ENCODE measurements at places on chromosomes 12 and 14. TPM values are rescaled to one million over a fixed set of nuclear protein-coding genes. Genes with fewer than 3 reads are reported as not detected.
A peak's percentile ranks its signal among the peaks of the same experiment; 100 is the strongest.

GRCh38 chr12:125185740-125186470 is 120.7 kb downstream of the AACS start:
- H3K36me3 ChIP-seq: no peaks in the 10 kb centered on the region
- peak; percentile 44 for DNase-seq
- H3K27me3 ChIP-seq: peaks cover 49% of the 10 kb centered on the region
- no peaks in the 10 kb centered on the region for H3K4me1 ChIP-seq

LRFN5 gene
- 3.6 TPM for total RNA-seq

GRCh38 chr14:87615822-87616679 is 376.9 kb downstream of the GALC start:
- H3K36me3 ChIP-seq: no peaks in the 10 kb centered on the region
- DNase-seq: peak; percentile 19
- H3K4me3 ChIP-seq: no peak overlapping the region
- H3K4me1 ChIP-seq: no peaks in the 10 kb centered on the region
- no peak overlapping the region for H3K27ac ChIP-seq

DNA sequence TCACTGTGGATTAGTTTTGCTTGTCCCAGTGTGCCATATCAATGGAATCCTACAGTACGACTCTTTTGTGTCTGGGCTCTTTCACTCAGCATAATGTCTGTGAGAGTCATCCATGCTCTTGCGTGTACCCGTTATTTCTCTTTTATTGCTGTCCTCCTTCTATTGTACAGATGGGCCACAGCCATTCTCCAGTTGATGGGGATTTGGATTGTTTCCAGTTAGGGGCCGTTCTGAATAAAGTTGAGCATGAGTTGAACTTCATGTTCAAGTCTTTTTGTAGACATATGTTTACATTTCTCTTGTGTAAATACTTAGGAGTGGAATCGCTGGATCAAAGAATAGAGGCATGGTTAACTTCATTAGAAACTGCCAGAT is 38.3 kb downstream of the MYO1H start:
- H3K27ac ChIP-seq: no peak overlapping the region
- no peaks in the 10 kb centered on the region for H3K36me3 ChIP-seq
- no peak for DNase-seq
- H3K4me3 ChIP-seq: no peak overlapping the region
- H3K4me1 ChIP-seq: peaks cover 3% of the 10 kb centered on the region
- H3K27me3 ChIP-seq: peaks cover 6% of the 10 kb centered on the region

DNA sequence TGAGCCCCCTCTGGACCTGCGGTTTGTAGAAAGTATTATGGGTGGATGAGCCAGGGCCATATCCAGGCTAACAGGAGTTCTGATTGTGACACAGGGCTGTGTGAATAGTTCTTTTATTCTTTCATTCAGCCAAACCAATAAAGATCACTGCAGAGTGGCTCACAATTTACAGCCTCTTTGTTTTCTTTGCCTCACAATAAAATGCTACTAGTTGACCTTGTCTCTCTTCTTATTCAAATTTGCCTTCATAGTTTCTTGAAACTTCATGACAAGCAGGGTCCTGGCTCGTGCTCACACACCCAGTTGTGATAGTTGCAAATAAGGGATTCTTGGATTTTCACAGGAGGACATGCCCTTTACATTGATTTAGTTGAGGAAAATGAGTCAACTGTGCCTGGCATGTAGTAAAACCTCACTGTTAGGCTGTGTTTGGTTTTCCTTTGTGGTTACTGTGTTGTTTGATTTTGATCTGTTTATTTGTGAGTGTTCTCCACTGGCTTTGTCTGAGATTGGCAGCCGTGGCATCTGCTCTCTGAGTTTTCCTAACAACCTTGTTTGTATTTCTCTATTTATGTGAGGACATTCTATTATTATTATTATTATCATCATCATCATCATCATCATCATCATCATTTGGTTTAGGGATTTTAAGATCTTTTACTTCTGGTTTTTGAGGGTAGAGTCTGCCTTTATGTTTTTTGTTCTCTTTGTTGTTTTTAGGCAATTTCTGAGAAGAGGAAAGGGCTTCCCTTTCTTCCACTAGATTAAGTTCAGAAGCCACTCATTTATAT is 2.7 kb upstream of the KRT6B start:
- no peaks in the 10 kb centered on the region for H3K4me1 ChIP-seq
- no peak overlapping the region for H3K4me3 ChIP-seq
- peaks cover 9% of the 10 kb centered on the region for H3K27me3 ChIP-seq

GRCh38 chr14:103629503-103630121 is 601 bp downstream of the KLC1 start:
- peaks cover 18% of the 10 kb centered on the region for H3K4me1 ChIP-seq
- peak overlapping the region; percentile 96 for H3K27ac ChIP-seq
- no peak for DNase-seq
- H3K27me3 ChIP-seq: no peaks in the 10 kb centered on the region
- peaks cover 5% of the 10 kb centered on the region for H3K36me3 ChIP-seq

- DNase-seq: no peak
- peaks cover 58% of the 10 kb centered on the region for H3K27me3 ChIP-seq
- H3K27ac ChIP-seq: no peak overlapping the region
Observed at GRCh38 chr14:32934073-32934880, 4.4 kb upstream of the NPAS3 start.

DNA sequence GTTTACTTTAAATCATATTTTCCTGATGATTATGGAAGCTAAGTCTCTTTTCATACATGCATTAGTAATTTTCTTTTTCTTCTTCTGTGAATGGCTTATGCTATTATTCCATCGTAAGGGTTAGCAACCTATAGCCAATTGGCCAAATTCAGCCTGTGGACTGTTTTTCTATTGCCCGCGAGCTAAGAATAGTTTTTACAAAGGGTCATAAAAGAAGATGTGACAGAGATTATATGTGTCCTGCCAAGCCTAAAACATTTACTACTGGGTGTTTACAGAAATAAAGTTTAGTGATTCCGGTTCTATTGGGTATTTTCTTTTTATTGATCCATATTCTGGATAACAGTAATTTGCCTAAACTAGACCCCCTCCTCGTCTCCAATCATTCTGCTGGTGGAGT is 268.8 kb upstream of the DIO3 start:
- H3K4me3 ChIP-seq: no peak overlapping the region
- H3K4me1 ChIP-seq: no peaks in the 10 kb centered on the region
- H3K36me3 ChIP-seq: no peaks in the 10 kb centered on the region
- DNase-seq: no peak

SOAT2 gene
- total RNA-seq: 0.18 TPM

DNA sequence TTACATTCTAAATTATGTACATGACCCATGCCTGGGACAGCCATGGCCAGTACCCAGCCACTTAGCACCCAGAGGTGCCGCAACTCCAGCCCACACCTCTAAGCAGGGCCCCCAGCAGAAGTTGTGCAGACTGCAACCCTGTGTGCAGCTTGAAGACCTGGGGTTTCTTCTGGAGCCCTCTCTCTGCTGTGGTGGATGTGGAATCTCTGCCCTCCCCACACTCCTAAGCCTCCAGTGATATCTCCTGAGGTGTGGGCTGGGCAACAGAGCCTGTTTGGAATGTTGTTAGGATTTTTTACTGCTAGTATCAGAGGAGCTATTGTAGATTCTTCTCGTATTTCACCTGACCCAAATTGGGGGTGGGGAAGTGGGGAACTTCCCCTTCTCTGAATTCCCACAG is 59.4 kb upstream of the TUNAR start:
- no peaks in the 10 kb centered on the region for H3K27me3 ChIP-seq
- DNase-seq: no peak
- H3K4me3 ChIP-seq: no peak overlapping the region
- H3K4me1 ChIP-seq: no peaks in the 10 kb centered on the region
- no peaks in the 10 kb centered on the region for H3K36me3 ChIP-seq

GRCh38 chr12:108582509-108582908 is 15.4 kb downstream of the TMEM119 start:
- no peak overlapping the region for H3K27ac ChIP-seq
- H3K4me3 ChIP-seq: no peak overlapping the region
- H3K36me3 ChIP-seq: no peaks in the 10 kb centered on the region
- no peak for DNase-seq
- H3K4me1 ChIP-seq: peaks cover 3% of the 10 kb centered on the region

GRCh38 chr14:67446371-67447032 is 34.5 kb upstream of the PLEK2 start:
- H3K4me3 ChIP-seq: no peak overlapping the region
- DNase-seq: no peak
- no peaks in the 10 kb centered on the region for H3K4me1 ChIP-seq

DNA sequence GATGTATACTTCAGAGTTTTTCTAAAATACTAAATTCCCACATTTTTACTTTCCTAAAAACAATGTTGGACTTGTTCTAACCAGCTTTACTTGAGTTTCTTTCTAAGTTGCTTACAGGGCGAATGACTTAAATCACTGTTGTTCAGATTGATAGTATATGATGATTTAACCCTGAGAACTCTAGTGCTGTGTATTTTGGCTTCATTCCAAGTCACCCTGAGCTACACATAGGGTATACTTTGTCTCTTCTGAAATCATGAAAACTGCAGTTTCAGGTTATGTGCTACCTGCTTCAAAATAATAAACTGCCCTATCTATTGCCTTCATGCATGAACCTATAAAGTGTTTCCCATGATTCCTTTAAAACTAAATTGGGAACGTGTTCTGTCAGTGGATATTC is 162.5 kb upstream of the PDE3A start:
- DNase-seq: no peak
- no peak overlapping the region for H3K4me3 ChIP-seq
- no peaks in the 10 kb centered on the region for H3K4me1 ChIP-seq
- no peaks in the 10 kb centered on the region for H3K36me3 ChIP-seq

SMIM41 gene
- not detected for total RNA-seq

OR4Q2 gene
- total RNA-seq: not detected

MLH3 gene
- total RNA-seq: 14.7 TPM

GARIN6 gene
- total RNA-seq: not detected

- no peaks in the 10 kb centered on the region for H3K27me3 ChIP-seq
- no peak overlapping the region for H3K4me3 ChIP-seq
- 0 out of 2 replicates have a peak, but pooled peaks cover 2% of the 10 kb centered on the region for H3K4me1 ChIP-seq
- no peak overlapping the region for H3K27ac ChIP-seq
Observed at GRCh38 chr12:24285448-24285847, 336.0 kb upstream of the SOX5 start.
